ENCODE measurements at places on chromosomes 4 and X.

GRCh38 chrX:40201329-40201885 lies 103.6 kb upstream of the BCOR start:
- DNase-seq = no peak

DNA sequence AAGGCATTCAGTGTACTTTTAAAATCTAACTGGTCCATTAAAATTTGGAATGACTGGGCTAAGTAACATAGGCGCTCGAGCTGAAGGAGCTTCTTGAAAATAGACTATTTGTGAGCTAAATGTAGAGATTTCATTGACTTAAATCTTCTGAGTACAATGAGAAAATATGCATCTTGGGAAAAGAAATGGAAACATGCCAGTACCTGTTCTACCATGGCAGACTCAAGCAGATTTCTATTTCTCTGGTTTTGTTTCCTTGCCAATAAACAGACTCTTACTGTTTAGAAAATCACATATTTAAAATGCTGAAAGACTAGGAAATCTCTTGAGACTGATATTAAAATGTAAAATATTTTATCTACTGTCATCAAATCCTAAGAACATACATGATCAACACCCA lies 678.1 kb downstream of the FAT4 start:
- DNase-seq = no peak

DNA sequence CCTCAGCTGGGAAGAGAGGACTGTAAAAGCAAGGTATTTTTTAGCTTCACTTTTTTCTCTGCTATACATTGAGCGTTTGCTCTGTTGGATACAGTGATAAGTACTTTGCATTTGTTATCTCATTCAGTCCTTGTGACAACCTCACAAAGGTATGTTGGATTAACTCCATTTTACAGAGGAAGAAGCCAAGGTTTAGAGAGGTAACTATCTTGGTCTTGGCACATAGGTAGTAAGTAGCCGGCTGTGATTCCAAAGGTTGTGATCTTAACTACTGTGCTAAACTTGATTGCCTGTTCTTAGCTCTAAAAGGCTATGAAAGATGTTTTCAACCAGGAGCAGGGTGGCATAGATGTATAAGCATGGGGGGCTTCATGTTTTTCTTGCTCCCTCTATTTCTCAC lies 134.4 kb downstream of the POLA1 start:
- DNase-seq = no peak

DNA sequence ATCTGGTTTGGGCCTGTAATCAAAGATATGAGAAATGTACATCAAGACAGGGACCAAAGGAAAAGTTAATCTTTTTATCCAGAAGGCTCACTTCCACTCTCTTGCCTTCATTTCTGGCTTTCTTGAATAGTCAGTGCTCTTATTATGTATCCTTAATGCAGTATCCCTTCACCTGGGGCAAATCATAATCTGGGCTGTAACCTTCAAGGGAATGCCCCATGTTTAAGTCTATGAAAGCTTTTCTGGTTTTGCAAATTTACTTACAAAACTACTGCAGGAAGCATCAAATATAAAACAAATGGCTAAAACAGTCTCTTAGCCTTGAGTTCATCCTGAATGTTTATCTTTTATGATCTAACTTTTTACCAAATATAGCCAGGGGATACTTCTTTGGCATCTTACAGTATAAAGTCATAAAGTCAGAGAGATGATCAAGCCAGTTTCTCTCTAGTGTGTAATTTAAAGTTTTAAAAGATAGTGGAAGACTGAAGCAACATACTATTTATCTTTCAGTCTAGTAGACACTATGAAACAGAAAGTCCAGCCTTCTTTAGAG lies 1214.8 kb downstream of the STIM2 start:
- no peak for DNase-seq

DNA sequence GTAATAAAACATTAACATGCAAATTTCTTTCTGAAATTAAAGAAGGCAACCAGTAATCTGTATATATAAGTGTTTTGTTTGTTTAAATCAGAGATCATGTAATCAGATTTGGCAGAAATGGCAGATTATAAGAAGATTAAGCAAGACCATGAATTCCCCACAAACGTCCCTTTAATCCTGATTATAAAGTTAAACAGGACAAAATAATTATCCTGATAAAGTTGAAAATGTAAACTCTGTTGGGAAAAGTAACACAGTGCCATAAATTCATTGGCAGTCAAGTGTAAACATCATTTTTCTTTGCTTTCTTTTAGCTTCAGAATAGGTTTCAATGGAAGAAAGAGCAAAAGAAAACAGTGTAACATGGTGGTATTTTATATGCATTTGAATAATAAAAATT lies 256.3 kb downstream of the KCNIP4 start:
- no peak for DNase-seq

DNA sequence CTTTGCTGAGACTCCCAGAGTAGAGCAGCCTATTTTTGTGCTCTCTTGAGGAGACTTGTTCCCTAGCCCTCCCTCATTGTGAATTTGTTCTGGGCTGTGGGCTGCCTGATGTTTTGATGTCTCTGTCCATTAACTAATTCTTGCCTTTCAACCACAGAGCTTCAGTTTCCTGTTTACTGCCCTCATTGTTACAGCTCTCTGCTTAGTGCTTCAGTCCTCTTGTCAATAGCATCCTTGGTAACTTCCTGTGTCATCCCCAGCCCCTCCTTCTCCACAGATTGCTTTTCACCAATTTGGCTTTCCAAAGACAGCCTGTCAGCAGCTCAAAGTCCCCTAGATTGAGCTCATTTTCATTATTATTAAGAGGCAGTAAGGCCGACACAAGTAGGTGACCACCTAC lies 69.9 kb downstream of the COX7B2 start:
- no peak for DNase-seq

DNA sequence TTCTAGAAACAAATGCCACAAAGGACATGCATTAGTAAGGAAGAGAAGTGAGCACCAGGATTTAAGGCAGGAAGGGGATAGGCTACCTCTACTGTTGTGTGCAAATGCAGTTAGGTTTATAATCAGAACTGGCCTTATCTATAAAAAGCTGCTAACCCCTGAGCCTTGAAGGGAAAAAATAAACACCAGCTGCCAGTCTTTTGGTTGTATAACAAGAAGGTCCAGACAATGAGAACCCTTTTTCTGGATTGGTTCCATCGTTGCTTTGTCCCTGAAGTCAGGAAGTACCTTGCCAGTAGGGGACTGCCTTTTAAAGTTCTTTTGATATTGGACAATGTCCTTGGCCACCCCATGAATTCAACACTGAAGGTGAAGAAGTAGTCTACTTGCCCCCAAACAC lies 126.7 kb upstream of the OTUD4 start:
- no peak for DNase-seq

DNA sequence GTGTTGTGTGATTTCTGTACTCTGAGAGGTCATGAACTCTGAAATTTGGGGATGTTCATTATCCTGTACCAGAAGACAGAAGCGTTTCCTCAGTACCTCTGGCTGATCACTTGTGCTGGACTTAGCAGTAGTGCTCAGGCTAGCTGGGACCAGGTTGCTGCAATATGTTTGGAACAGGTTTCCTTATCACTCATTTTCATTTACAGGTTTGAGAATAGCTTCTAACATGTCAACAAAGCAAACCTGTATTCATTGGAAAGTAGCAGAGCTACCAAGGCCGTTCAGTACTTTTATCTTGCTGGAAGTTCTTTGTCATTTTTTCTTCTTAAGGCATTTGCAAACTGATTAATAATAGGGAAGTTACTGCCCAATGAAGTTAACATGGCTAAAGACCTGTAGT lies 242.9 kb upstream of the ANKRD50 start:
- no peak for DNase-seq

- no peak for DNase-seq
Observed at GRCh38 chr4:159341522-159341921, 238.6 kb downstream of the RAPGEF2 start.

GRCh38 chr4:157808796-157809383 lies 363.9 kb downstream of the GASK1B start:
- no peak for DNase-seq

DNA sequence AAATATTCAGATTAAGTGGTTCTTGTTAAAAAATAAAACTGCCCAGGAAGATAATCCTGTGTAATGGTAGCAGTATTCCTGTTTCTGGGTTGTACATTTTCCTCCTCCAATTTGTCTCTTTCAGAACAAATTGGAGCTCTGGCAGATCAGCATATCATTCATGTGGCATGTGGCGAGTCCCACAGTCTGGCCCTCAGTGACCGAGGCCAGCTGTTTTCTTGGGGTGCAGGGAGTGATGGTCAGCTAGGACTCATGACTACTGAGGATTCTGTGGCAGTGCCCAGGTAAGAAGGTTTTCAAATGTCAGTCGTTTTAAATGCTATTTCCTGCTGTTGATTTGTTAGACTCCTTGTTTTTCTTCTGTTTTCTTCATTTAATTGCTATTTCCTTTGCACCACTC lies 47.9 kb downstream of the NAP1L5 start:
- DNase-seq = no peak

GRCh38 chr4:22456291-22456690 lies 59.6 kb downstream of the ADGRA3 start:
- no peak for DNase-seq

- DNase-seq = no peak
Observed at GRCh38 chr4:170374770-170375169, 285.0 kb upstream of the AADAT start.

Measured in muscle of arm (tissue), 14 donors.